ENCODE measurements at places on chromosomes 6 and 20.
A peak's percentile ranks its signal among the peaks of the same experiment; 100 is the strongest.

GRCh38 chr6:70996106-70996505, 39.2 kb upstream of the B3GAT2 start:
- DNase-seq = no peak

DNA sequence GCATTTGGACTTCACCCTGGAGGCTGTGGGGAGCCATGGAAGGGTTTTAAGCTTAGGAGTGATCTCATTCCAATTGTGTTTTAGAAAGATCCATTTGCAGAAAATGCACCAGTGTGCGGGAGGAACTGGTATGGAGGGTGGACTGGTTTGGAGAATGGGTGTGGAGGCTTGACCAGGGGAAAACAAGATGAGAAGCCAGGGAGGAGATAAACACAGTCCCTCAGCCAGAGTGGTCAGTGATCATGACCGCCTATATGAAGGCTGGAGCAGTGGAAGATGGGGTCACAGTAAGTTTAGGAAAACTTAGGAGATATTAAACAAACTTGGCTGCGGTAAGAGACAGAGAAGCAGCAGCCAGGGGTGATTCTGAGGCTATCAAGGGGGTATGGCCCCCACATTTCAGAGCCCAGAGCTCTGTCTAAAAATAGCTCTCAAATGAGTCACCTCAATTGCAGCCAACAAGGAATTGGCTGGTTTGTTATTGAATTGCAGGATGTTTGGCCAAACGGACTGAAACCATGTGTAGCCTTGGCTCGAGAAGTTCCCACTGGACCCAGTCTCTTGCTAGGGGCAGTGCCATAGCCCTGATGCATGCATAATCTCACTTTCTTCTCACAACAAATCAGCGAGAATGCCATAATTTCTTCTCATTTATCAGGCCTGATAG, 159.9 kb upstream of the TOP1 start:
- no peak for DNase-seq

DNA sequence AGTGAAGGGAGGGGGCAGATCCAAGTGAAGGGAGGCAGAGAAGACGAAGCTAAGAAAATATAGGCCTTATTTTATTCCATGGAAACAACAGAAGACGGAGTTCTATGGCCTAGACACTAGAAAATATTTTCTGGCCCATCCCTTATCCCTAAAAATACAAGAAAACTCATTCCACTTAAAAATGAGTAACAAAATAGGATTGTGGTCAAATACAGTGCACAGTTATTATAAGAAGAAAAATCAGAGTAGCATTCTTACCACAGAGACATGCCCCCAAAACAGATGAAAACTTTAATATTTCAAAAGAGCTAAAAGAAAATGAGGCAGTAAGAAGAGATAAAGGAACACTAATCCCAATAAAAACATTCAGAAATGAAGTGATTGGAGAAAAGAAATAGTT, 202.9 kb downstream of the GMPR start:
- no peak for DNase-seq

DNA sequence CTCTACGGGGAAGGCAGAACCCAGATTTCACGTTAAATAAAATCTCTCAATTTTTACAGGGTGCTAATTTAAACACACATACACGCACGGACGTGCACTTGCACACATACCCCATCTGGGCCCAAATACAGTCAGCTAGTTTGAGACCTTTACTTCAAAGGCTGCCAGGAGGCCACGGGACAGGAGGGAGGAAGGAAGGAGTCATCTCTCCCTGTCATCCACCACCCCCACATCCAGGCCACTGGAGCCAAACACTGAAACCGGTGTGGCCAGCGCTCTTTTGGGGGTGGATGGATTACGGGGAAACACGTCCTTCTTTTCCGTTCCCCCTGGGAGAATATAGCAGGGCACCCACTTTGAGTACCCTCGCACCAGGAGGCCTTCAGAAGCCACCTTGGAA, 60.1 kb downstream of the ZNF831 start:
- no peak for DNase-seq

- DNase-seq = no peak
Measured at GRCh38 chr20:57957411-57958049, 247.7 kb upstream of the PMEPA1 start.

DNA sequence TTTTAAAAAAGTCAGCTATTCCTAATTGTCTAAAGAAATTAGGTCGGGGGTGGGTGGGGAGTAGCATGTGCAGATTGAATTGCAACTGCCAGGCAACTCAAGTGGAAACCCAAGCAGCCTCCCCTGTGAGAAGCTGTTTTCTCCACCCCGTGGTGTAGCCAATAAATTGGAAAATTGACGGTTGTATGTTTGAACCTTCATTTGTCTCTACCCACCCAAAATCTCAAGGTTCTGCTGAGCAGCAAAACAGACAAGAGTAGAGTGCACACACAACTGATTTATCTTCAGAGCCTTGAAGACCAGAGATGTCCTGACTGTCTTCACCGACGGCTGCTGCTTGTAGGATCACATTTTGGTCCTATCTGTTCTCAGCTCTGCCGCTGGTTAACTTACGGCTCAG, 88.5 kb downstream of the DTD1 start:
- DNase-seq = no peak

GRCh38 chr20:31908016-31908415, 37.6 kb downstream of the TTLL9 start:
- no peak for DNase-seq

- no peak for DNase-seq
Measured at GRCh38 chr20:24376311-24377099, 92.9 kb upstream of the SYNDIG1 start.

DNA sequence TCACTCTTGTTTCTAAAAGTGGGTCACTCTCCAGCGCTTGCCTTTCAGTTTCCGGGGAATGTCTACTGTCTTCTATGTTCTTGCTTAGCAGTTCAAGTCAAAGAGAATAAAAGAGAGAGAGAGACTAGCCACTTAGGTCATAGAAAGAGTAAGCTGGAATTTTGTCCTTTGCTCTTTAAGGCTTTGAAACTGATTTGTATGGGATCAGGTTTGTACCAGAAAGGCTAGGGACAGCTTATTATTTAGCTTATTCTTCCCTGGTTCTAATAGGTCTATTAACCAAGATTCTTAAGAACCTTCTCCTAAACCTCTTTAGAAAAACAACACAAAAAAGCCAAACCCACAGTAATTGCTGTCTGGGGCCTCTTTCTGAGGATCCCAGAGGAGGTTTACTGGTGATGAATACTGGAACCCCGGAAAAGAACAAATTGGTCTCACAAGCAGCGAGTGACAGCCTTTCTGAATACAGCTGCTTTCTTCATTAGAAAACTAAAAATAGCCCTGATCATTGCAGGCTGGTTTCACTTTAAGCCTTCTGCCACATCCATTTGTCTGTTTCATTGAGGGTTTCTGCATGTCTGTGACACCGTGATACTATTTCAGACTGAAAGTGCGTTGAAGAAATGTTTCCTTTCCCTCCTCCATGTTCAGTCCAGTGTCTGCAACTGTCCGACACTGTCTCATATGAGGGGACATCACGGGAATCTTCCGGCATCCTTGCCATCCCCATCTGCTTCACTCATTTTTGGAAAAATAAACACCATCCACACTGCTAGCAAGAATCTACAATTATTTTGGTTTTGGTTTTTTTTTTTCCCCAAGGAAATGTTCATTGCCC, 75.1 kb upstream of the ATXN1 start:
- no peak for DNase-seq

DNA sequence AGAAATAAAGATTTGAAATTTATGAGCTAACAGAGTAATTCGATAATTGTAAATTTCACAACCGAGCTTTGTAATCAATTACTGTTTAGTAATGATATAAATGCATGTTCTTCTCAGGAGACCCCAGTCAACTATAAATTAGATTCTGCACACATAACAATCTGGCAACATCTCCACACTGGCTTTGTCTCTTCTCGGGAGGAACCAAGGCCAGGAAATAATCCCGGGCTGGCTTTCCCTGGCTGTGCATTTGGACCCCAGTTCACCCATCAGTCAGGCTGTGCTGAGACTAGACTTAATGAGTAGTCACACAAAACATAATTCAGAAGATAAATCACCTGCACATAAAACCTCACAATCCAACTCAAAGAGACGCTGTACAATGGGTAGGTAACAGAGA, 65.5 kb downstream of the PTPRT start:
- DNase-seq = no peak

DNA sequence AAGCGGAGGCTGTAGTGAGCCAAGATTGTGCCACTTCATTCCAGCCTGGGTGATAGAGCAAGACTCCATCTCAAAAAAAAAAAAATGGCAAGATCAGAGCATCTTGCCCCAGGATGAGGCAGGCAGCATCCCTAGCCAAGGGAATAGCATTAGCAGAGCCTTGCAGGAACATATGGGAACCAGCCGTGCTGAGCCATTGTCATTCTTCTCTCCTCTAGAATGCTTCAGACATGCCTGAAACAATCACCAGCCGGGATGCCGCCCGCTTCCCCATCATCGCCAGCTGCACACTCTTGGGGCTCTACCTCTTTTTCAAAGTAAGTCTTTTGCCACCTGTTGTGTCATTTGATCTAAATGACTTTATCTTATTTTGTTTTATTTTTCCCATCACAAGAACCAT, 13.0 kb downstream of the HM13 start:
- DNase-seq = no peak

- DNase-seq = no peak
Measured at GRCh38 chr6:88804701-88805100, 158.7 kb downstream of the RNGTT start.

DNA sequence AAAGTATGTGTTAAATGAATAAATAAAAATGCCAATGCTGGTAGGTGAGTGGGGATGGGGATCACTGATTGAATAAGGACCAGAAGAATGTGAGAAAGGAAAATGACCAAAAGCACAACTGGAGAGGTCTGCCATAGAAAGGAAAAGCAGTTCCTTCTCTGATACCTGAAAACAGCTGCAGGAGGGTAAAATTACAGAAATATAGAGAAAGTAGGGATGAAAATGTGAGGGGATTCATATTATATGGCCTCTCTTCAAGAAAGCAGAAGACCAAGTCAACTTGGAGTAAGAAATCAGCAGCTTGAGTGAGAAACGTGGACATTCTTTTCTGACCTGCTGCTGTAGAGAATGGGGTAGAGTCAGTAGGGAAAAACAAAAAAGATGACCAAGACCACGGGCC, 125.1 kb downstream of the MYB start:
- DNase-seq = no peak

DNA sequence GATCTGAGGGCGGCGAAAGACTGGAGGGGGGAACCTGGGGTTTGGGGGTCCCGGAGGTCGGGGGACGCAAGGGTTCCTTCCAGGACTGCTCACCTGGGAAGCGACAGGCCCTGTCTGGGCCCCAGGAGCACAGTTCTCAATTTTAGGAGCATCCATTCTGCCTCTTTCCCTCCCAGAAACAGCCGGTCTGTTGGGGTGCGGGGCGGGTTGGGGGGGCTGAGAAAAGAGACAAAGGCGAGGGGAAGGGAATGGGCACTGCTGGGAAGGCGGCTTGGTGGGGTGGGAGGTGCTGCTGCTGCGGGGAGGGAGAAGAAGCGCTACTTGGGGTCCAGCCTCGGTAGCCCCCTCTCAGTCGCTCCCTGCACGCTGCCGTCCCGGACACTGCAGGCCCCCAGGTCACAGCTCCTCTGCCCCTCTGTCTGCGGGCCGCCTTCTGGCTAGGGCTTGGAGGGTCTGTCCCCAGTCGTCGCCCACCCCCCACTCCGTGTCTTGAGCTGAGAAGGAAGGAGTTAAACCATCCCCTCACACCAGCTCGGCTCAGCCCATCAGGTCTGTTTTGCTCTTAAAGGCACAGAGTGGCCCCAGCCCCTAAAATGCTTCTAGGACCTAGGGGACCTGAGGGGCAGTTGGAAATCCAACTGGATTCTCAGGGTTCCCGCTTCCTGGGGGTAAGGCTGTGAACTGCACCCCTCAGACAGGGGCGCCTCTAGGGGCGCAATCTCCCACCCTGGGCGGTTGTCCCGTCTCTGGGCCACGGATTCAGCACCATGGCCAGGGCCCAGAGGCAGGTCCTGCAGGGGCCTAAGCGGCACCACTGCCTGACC, 690 bp downstream of the GDAP1L1 start:
- peak; percentile 61 for DNase-seq

DNA sequence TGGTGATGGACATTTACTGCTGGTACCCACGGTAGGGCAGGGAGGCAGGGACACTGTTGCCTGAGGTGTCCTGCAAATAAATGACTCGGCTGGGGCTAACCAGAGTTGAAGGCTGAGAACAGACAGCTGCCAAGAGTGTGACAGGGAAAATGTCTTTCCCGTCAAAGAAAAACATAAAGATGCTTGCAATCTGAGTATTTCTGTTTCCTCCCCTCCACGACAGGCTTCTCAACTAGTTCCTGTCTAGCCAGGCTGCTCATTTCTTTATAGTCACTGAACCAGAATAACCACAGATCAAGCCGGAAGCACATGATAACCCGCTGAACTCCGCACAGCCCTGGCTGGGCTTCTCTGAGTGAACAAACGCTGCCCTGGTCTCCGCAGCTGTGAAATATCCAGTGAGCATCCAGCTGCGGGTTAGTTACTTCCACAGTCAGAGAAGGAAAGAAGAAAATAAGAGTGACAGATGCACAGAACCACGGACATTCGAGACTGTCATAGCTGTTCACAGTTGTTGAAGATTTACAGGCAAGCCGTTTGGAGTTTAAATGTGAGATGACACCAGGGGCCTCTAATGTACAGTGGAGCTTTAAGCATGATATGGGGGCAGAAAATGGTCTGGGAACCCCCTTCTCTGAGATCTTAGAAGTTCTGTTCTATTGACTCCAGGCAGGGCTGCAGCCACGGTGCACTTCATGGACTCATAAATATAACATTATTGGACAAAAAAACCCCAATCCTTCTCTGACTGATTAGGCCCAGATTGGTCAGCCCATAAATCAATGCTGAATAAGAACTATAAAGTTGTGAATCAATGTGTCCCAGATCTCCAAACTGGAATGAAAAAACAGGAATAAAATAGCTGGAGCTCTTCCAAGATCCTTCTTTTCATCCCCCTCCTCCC, 299.9 kb upstream of the SUPT3H start:
- peak; percentile 73 for DNase-seq

- DNase-seq = no peak
Measured at GRCh38 chr20:9928955-9929354, 90.1 kb upstream of the PAK5 start.

DNA sequence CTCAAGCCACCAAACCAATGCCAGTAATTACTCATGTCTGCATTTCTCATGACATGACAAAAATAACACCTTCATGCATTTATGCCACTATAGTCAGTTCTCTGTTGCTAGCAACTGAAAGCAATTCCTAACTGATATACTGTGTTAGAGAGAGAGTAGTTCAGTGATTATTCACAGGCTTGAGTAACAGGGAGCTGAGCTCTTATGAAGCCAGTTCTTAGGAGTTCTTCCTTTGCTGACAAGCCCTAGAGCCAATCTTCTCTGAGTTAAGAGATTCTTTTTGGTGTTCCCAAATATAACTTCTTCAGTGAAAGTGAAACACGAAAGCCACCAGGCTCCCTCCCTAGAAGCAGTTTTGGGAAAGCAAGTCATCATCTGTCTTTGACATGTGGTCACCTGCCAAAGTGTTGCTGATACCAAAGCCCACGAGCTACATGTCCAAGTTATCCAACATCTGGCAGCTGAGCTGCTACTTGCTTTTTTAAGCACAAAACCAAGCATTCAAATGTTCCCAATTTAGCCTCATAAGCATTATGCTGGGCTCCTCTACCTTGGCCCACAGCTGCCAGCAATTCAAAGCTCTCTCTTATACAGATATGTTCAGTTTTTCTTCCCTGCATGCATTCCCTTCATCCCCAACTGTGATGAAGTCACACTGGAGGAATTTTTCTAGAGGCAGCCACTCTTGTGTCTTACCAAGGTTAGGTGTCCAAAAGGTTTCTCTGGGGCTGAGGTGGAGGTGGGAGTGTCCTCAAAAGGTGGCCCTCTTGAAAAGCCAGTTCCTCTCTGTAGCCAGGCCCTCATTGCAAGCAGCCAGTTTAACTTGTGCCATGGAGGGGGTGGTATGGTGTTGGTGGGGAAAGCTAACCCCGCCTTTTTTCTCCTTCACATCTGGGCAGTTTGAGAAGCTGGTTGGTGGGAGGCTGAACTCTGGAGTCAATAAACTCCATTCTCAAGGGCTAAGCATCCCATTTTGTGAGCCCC, 92.7 kb upstream of the ARMC2 start:
- peak; percentile 10 for DNase-seq
